Activated T-cell treated with anti-CD3 and anti-CD28 coated beads for 24 hours (primary cell): ENCODE measurements at places on chromosomes 6 and 20.

DNA sequence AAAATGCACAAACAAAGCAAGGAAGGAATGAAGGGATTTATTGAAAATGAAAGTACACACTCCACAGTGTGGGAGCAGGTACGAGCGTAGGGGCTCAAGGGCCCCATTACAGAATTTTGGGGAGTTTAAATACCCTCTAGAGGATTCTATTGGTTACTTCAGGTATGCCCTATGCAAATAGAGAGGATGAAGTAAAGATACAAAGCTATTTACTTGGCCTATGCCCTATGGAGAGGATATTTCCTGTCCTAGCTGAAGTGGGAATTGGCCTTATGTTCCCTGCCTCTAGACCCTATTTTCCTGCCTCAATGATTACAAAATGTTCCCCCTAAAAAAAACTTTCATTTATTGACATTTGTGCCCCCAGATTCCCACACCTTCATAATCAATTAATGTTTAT lies 59.7 kb upstream of the ASIP start:
- no peak for DNase-seq

DNA sequence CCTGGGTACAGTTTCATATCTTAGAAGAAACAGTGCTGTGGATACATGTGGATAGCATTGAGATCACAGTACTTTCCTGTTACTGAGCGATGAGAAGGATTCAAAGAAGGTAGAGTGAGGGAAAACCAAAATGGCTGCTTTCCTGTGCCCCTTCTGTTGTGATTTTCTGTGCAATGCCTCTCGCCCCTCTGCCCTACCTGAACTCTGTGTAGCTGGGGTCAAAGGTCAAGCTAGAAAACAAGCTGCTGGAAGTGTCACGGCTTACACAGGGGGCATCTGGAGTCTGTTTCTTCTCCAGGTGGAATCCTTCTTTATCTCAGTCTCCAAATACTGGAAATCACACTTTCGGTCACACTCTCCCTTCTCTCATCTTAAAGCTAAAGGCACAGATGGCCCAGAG lies 27.0 kb upstream of the CCN6 start:
- DNase-seq: no peak

DNA sequence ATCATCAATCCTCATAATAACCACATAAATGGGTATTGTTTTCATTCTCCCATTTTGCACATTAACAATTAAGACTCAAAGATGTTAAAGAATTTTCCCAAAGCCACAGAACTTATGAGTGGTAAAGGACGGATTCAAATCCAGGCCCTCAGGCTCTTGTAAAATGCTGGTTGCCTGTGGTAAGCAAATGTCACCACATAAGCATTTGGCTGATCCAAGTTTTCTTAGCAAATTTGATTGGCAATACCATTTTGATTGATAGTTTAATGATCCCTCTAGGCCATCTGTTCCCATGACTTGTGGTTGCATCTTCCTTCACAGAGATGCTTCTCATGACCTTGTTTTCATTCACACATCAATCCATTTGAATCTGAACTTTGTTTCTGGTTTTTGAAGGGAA lies 252.0 kb upstream of the RIN2 start:
- no peak for DNase-seq

DNA sequence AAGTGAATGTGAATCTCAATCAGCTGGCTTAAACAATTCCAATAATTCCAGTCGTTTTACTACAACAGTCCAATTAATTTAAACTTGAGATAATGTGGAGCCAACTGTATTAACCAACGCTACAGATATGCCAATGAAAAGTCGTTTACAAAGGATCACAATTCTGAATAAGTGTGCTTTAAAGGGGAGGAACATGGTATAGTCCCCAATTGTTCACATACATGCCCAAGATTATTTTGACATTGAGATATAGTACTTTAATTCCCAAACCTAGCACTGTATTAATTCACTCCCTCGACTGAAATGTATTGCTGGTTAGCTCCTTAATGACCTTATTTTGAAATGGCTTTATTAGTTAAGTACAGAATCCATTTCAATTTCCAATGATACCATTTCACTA lies 2.5 kb downstream of the AKIRIN2 start:
- DNase-seq: no peak

GRCh38 chr20:42472198-42472597 lies 717.5 kb downstream of the PTPRT start:
- no peak for DNase-seq

DNA sequence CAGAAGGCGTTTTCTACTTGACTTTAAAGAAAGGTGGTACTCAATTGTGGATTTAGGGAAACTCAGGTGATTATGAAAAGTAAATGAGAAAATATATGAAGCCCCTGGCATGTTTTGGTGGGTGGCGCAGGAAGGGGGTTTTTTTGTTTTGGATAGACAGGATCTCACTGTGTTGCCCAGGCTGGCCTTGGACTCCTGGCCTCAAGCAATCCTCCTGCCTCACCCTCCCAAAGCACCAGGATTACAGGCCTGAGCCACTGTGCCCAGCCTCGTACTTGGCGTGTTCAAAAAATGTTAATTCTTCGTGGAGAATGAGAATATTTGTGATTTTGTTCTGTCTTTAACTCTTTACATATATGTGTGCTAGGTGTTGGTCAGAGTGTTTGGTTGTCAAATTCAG lies 32.1 kb upstream of the C20orf144 start:
- no peak for DNase-seq

DNA sequence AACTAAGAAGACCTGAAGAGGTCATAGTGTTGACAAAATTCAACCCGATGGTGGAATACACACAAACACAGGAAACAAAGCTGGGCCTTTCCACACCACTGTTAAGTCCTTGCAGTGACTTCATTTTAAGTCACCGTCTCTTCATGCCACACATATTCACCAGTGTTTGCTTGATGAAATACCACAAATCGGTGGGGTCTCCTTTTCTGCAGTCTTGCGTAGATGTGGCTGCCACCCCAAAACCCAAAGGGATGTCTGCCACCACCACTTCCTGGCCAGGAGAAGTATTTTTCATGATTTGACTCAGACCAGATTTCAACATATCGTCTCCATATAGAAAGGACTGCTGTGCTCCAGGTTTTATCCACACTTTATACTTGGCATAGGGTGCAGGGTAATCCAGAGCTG lies 11.0 kb upstream of the COL10A1 start:
- DNase-seq: no peak

- DNase-seq: no peak
These were observed 215.1 kb downstream of the DLL1 start for GRCh38 chr6:170075659-170076223.

GRCh38 chr20:44800391-44801046 lies 9.8 kb downstream of the RIMS4 start:
- DNase-seq: no peak

DNA sequence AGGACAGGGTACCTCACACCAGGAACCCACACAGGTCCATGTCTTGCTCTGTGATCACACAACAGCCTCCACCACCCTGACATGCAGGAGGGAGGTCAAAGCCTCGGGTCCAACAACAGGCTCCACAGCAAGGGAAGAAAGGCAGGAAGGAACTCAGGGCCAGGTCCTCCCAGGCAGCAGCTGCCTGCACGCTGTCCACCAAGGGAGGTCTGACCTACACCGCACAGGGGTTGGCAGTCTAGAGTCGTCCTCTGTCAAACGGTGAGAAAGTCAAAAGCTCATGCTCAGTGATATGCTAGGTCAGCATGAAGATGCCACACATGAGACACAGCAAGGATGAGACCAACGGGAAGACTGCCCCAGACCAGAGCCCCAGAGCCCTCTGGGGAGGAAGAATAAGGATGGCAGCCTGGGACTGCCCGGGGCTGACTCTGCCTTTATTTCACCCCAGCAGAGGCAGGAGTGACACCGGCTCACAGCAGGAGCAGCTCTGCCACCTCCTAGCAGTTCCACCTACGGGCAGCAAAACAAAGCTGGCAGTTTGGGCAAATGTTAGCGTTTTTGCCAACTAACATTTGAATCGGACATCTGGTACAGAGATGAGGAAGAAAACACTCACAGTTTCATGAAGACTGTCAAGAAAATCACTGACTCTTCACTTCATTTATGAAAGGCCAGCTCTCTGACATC lies 8.5 kb downstream of the GMEB2 start:
- no peak for DNase-seq

DNA sequence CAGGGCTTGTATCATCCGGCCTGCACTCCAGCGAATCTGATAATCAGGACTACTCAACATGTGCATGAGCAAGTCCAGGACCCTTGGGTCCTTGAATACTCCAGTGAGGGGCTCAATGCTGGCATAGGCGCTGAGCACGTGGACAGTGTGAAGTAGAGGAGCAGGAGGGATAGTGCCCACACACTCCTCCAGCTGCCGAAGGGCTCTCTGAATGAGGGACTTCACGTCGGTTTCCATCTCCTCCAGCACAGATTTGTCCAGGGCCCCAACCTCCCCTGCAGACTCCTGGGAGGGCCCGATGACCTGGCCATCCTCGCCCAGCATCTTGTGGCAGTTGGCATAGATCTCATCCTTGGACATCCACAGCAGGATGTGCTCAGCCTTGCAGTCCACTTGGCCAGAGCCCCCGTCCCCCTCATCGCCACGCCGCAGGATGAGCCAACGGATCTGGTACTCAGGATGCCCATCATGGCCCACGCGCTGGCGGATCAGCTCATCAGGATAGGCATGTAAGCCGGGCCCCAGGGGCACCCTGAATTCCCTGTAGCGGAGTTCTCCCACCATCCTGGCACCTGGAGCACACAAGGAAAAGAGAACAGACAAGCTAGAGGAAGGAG lies 1.3 kb downstream of the CUL7 start:
- no peak for DNase-seq

DNA sequence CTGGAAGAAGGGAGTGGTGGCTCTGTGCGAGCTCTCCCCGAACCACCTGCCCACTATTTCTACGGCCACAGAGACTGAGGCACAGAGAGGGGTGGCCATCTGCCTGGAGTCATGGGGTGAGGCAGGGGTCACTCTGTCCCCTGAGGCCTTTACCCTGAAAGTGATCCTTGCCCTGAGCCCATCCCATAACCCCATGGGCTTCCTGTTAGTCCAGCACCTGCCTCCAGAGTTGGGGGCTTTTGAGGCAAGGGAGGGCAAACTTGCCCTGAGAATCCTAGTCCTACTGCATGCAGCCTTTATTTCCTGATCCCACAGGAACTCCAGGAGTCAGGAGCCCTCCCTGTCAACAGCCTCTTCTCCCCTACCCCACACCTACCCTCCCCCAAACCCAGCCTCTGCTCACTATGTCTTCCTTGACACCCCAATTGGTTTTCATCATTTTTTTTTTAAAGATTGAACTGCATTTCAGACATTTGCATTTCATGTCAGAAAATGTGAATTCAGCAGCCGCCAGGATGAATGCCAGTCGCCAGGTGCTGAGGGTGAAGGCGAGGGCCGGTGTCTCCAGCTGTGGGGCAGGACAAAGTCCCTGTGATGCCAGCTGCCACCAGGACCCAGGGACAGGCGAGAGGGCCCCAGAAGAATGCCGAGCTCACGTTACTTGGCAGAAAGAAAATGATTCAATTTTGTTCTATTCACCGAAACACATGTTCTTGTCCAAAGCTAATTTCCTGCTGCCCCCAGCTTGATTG lies 47.6 kb upstream of the NNAT start:
- no peak for DNase-seq

DNA sequence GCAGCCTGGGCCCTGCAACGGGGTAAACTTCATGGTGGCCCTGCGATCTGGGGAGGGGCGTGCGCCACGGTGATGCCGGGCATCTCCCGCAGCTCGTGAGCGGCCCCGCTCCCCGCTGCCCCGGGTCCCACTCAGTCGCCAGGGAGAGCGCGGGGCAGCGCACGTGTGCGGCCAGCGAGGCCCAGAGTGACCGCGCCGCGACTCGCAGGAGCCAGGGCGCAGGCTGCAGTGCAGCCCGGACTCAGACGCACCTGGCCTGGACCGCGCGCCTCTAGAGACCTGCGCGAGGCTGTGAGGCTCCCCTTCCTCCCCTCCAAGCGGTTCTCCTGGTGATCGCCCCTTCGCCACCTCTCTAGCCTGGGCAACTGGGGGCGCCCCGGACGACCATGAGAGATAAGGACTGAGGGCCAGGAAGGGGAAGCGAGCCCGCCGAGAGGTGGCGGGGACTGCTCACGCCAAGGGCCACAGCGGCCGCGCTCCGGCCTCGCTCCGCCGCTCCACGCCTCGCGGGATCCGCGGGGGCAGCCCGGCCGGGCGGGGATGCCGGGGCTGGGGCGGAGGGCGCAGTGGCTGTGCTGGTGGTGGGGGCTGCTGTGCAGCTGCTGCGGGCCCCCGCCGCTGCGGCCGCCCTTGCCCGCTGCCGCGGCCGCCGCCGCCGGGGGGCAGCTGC lies 652 bp downstream of the BMP6 start:
- no peak for DNase-seq

DNA sequence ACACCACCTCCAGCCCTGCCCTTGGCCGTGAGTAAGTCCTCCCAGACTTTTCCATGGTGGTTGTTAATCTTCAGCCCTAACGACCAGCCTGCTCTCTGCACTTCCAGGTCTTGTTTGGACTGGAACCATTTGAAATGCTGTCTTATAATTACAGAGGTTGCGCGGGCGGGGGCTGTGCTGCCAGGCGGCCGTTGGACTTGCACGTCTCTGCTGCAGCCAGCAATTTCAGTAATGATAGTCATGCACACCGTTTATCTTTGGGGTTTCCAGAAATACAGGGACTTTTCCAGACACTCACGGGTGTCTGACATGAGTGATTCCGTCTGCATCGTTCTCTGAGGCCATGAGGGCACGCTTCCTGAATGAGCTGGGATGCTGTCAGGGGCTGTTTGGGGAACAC lies 118.2 kb downstream of the BMP7 start:
- no peak for DNase-seq

- DNase-seq: no peak
These were observed 85.2 kb downstream of the PLEKHG1 start for GRCh38 chr6:150684714-150685459.

- no peak for DNase-seq
These were observed 100.3 kb downstream of the GMPR start for GRCh38 chr6:16338577-16339264.

DNA sequence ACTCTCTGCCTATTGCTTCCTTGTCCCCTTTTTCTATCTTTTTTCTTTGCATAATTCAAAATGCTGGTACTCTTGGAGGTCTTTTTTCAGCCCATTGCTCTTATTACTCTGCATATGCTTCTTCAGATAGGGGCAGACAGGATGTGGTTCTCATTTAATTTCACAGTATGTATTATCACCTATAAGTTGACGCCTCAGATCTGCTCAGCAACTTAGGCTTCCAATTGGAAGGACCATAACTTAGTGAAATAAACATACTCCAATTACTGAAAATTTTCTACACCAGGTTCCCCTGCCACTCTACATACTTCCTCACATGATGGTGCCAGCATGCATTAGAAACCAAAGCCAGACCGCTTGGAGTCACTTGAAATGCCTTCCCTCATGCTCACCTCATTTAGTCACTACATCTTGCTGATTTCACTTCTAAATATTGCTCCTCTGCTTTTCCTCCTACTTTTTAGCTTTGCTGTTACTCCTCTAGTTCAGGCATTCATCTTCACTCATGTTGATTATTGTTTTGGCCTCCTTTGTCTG lies 34.5 kb upstream of the AHI1 start:
- no peak for DNase-seq
